Breast epithelium (tissue), 4 donors: ENCODE measurements at places on chromosomes 6 and 20.

GRCh38 chr6:25536781-25537180 is 115.2 kb upstream of the SCGN start:
- no peak for DNase-seq

GRCh38 chr6:32666420-32667300 is at the start of gene HLA-DQB1:
TSS of gene HLA-DQB1 (minus strand) at chr6:32666657. CDS start at chr6:32666607, 50 bp downstream.
- no peak for DNase-seq

DNA sequence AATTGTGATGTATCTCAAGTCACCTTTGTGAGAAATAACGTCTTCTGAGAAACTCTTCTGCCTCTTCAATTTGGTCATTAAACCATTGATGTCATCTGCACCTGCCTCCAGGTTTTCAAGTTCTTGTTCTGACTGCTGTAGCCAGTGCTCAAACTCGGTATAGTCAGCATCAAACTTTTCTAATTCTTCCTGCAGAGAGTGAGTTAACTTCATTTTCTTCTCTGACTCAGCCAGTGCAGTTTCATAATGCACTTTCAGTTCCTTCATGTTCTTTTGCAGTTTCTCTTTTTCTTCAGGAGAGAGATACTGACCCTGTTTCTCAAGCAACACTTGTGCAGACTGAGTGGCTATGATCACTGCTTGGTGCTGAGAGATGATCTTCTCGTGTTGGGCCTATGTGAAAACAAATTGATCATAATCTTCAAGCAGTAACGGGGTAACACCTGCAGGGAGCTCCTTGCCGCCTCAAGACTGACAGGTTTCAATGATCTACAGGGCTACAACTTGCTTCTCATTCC is 48.8 kb downstream of the DST start:
- DNase-seq, result no peak

GRCh38 chr6:127952831-127953230 is 52.0 kb upstream of the THEMIS start:
- no peak for DNase-seq

GRCh38 chr6:30685157-30686008 is 1.1 kb downstream of the PPP1R18 start:
- no peak for DNase-seq
